ENCODE measurements at places on chromosomes 6 and 20. TPM values are rescaled to one million over a fixed set of nuclear protein-coding genes. Genes with fewer than 3 reads are reported as not detected.

The CRISP2 gene
- total RNA-seq: not detected

The IRF4 gene
- 126 TPM for total RNA-seq

- no peaks in the 10 kb centered on the region for H3K36me3 ChIP-seq
- H3K27me3 ChIP-seq: peaks cover 64% of the 10 kb centered on the region
- H3K4me3 ChIP-seq: no peak overlapping the region
- H3K27ac ChIP-seq: no peak overlapping the region
Observed at GRCh38 chr6:13922750-13923149, 2.0 kb upstream of the RNF182 start.

The DEF6 gene
- total RNA-seq: 186 TPM

The C6orf163 gene
- total RNA-seq: 2.3 TPM

GRCh38 chr20:34553366-34553867 lies 5.1 kb upstream of the MAP1LC3A start:
- no peaks in the 10 kb centered on the region for H3K27me3 ChIP-seq
- no peak for DNase-seq
- H3K4me1 ChIP-seq: peaks cover 11% of the 10 kb centered on the region
- no peak overlapping the region for H3K4me3 ChIP-seq

- no peak overlapping the region for H3K4me3 ChIP-seq
- H3K27me3 ChIP-seq: no peaks in the 10 kb centered on the region
- no peaks in the 10 kb centered on the region for H3K4me1 ChIP-seq
- no peak for DNase-seq
- no peak overlapping the region for H3K27ac ChIP-seq
- H3K36me3 ChIP-seq: no peaks in the 10 kb centered on the region
Observed at GRCh38 chr6:68597642-68598041, 37.4 kb upstream of the ADGRB3 start.

The CST4 gene
- total RNA-seq: not detected

GRCh38 chr20:833121-833449 lies 430 bp upstream of the FAM110A start:
- peaks cover 11% of the 10 kb centered on the region for H3K36me3 ChIP-seq
- H3K27ac ChIP-seq: peak overlapping the region; percentile 83
- no peaks in the 10 kb centered on the region for H3K27me3 ChIP-seq
- peaks cover 36% of the 10 kb centered on the region for H3K4me1 ChIP-seq
- DNase-seq: no peak

Data from activated CD4-positive, alpha-beta T cell treated with anti-CD3 and anti-CD28 coated beads, Interleukin-2, amount 10 ng/mL, durations not matched to agents 7 days and 5 days (primary cell).